ENCODE measurements at places on chromosomes 3 and 15.

DNA sequence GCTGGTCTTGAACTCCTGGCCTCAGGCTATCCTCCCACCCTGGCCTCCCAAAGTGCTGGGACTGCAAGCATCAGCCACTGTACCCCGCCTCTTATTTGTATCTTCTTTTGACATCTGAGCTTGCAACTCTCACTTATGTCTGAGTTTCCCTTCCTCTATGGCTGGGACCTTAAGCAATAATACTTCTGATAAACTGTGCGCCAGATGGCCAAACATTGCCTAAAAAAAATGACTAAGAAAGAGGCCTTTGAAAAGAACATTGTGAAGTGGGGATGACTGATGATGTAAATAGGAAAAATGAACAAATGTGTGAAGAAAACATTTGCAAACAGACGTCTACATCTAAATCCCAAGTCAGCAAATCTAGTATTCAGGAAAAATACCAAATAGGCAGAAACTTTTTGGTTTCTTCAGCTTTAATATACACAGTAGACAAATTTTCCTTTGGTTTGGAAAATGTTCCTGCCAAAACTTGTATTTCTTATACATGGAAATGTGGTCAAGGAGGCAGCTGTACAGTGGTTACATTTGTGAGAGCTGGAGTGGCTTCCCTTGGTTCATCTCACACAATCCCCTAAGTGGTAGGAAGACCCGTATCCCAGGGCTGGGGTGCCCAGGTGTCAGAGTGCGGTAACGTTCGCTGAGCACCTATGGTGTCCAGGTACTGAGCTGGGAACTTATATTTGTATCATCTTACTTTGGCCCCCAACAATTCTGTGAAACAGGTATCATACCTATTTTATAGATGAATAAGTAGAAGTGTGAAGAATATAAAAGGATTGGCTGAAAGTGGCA, 11.6 kb upstream of the TFRC start:
- DNase-seq: no peak

- peak; percentile 11 for DNase-seq
These were observed 70.5 kb upstream of the KLHL25 start for GRCh38 chr15:85865070-85865684.

DNA sequence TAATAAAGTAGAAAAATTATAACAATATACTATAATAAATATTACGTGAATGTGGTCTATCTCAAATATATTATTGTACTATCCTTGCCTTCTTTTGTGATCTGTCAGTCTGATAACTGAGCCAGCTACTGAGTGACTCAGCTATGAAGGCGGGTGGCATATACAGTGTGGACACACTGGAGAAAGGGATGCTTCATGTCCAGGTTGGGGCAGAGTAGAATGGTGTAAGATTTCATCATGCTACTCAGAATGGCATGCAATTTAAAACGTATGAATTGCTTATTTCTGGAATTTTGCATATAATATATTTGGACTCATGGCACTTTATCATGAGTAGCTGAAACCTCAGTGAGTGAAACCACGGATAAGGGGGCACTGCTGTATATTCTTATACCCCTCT, 172.9 kb upstream of the TBC1D5 start:
- no peak for DNase-seq

- no peak for DNase-seq
These were observed 1076.1 kb downstream of the AGBL1 start for GRCh38 chr15:87155771-87156170.

DNA sequence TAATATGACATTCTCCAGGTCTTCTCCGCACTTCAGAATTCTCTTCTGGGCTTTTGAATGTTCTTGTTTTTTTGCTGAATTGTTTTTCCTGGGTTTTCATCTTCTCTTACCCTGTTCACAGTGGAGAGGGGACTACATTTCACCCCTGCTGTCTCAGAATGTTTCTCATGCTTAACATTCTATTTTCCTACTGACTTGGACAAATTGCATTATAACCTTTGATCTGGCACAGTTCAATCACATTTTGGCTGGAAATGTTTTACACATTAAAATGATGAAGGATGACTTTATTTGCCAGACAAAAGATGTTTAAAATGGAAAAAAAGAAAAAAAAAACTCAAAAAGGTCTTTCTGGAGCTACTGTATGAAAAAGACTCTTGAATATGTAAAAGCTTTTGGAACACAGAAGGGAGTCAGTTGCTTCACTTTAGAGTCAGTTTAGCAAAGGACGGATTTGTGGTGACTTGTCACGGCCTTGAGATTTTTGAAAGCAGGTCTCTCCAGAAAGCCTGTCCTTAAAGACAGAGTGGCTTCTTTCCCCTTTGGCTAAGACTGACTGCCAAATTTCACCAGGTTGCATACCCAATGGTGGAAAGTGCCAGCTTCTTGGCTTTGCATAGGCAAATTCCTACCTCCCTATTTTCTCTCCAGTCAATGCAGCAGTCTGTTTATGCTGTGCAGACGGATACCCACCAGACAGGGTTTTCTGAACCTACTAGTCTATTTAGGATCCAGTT, 401.0 kb upstream of the TBL1XR1 start:
- DNase-seq: no peak

DNA sequence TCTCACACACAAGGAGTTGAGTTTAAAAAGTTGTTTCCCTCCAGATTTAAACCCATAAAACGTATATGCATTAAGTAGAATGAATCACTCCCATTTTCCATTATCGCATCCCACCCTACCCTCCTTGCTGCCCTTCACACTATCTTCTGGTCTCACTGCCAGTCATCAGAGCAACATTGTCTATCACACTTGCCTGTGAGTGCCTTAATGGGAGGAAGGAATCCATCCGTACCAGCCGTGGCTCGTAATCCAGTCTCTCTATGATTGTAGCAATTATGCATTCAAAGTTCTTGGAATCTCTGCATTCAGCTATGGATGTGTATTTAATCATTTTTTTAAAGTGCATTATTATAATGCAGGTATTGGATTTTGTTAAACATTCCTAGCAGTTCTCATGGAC, 1.9 kb downstream of the TMEM266 start:
- DNase-seq: no peak

DNA sequence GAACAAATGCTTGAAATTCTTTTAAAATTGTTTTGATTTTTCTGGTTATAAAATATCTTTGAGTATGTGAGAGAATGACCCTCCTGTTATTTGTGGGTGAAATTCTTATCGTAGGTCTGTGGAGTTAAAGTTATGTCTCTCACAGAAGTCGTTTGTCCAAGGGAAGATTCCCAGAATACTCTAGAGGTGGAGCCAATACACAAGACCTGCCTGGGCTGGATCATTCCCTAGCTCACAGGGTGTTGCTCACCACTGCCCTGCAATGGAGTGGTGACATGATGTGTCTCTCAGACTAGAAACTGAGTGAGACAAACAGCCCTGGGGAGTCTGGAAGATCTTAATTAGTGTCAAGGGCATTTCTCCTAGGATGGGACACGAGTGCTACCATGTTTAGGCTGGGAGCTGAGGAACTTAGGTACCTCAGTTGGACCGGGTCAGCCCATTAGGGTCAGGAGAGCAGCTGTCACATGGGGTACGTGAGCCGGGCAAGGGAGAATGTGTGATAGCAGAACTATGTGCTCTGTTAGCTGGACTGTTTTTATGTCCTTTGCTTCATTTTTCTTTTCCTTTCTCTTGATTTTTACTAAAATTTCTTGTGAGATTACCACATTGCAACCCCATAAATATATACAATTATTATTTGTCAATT, 53.6 kb upstream of the MYO5C start:
- DNase-seq: no peak

DNA sequence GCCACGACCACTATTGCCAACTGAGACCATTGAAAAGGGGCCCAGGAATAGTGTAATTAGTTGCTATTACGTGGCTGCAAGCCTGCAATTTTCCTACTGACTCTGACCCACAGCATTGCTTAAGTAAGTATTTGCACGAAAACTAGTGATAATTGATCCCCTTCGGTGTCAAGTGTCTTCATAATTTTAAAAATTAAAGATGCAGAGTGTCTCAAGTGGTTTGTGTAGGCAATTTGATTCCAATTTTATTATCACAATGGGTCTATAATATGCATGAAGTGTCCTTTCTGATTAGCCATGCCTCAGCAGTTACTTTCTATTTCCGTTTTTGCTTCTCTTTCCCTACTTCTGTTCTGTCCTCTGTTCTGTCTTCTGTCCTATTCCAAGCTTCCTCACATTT, 259.2 kb downstream of the C3orf38 start:
- no peak for DNase-seq
